ENCODE measurements at places on chromosomes 3 and 15.

DNA sequence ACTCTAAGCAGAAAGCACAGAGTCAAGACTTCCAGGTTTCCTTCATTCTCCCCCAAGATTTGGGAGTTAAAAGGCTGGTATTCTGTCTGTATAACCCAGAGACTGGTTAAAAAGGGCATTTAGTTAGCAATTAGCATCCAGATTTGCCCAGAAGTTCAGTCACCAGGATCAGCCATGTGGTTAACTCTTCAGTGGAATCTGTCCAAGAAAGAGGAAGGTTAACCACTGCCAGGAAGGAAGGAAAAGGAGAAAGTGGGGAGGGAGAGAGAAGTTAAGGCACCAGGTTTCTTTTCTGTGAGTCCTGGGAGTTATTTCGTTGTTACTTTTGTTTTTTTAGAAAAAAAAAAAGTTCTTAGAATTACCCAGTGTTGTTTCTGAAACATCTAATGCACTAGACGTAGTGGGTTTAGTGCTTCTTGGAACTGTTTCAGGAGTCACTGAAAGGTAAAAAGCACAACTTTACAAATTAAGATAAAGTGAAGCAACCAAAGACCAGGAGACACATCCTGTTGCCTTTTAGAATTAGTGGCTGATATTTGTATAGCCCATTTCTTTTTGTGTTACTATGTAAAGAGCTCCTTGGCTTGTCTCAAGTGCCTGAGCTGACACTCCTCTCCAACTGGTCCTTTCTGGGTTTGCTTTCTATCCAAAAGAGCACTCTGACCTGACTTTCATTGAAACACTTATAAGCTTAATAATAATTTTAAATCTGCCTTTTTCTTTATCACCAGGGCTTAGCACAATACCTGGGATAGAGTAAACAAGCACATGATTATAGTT lies 128.6 kb downstream of the ABI3BP start:
- no peak for DNase-seq

DNA sequence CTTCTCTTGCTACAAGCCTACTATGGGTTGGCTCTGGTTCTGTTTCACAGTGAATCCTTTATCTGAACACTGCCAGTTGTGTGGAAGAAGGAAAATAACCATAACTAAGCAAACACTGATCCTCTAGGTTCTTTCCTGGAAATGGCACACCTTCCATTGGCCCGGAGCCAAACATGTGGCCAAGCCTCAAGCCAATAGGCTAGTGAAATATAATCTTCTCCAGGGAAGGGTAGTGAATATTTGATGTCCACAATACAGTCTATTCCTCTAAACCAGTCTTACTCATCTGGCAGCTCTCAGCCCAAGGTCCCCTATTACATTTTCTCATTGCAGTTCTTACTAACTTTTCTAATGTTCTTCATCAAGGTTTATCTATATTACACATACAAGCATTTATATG lies 921.3 kb downstream of the TUSC7 start:
- no peak for DNase-seq

DNA sequence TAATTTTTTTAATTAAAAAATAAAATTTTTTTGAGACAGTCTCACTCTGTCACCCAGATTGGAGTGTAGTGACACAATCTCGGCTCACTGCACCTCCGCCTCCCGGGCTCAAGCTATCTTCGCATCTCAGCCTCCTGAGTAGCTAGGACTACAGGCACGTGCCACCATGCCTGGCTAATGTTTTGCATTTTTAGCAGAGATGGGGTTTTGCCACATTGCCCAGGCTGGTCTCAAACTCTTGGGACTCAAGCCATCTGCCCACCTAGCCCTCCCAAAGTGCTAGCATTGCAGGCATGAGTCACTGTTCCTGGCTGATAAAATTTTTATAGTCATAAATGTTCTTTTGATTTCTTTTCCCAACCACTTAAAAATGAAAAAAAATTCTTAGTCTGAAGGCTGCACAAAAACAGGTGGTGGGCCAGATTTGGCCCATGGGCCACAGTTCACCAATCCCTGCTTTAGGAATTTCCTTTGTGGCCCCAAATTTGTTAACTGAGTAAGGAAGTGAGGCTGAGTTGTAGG lies 9.2 kb downstream of the UBA5 start:
- no peak for DNase-seq

- DNase-seq: no peak
These were observed 477.7 kb upstream of the ZNF385D start for GRCh38 chr3:22228705-22229104.

- no peak for DNase-seq
These were observed 10.2 kb downstream of the CDCP1 start for GRCh38 chr3:45135959-45136358.

- DNase-seq: no peak
These were observed 23.1 kb downstream of the XRN1 start for GRCh38 chr3:142424754-142425153.

DNA sequence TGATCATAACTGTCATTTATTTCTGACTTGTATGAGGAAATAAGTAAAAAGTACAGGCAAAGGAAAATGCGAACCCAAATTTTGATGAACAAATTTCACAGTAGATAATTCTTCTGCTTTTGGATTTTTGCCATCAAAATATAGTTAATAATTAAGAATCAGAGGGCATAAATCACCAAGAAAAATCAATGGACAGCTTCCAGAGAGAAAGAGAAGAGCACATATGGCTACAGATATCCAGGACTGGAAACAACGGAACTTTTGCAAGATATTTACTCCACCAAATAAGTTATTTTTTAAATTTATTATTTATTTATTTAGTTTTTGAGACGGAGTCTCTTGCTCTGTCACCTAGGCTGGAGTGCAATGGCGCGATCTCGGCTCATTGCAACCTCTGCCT lies 35.1 kb upstream of the NANOGP8 start:
- no peak for DNase-seq

DNA sequence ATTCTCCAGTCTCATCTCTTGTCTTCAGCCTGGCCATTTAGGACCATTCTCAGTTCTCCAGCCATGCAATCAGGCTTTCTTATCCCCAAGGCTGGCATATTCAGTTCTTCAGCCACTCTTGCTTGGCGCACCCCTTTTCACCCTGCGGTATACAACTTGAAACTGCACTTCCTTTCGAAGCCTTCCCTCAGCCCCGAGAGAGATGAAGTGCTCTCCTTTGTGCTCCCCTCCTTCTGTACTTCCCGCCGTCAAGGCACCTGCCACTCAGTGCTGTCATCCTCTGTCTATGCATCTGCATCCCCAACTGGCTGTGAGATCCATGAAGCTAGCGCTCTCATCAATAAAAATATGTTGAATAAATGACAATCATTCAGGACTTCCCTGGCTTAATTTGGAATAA lies 45.7 kb downstream of the MORC1 start:
- no peak for DNase-seq

GRCh38 chr3:159832024-159832423 lies 156.6 kb upstream of the IL12A start:
- no peak for DNase-seq
